Activated CD4-positive, alpha-beta T cell treated with anti-CD3 and anti-CD28 coated beads, Interleukin-2, Interleukin-4, amounts not matched to agents 100 ng/mL and 50 ng/mL, durations not matched to agents 16 hours and 8 hours (primary cell): ENCODE measurements at places on chromosomes 11 and 22.

- no peak for DNase-seq
Observed at GRCh38 chr11:95144313-95145235, 54.9 kb downstream of the ENDOD1 start.

DNA sequence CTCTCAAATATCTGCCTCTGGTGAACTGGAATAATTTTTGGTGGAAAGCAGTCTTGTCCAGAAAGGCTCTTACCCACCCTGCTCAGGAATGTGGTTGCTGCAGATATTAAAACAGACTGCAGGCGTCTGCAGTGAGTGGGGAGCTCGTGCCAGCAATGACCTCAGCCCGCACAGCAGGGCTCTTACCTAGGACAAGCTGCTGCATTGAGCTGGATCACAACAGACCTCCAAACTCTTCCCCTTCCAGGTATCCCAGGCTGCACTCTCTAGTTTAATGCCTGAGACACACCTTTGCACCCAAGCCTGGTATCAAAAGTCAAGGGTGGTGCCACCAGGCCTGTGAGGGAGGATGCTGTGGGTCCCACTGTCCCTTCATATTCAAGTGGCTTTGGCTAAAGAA, 69.7 kb upstream of the CDON start:
- DNase-seq, result no peak

DNA sequence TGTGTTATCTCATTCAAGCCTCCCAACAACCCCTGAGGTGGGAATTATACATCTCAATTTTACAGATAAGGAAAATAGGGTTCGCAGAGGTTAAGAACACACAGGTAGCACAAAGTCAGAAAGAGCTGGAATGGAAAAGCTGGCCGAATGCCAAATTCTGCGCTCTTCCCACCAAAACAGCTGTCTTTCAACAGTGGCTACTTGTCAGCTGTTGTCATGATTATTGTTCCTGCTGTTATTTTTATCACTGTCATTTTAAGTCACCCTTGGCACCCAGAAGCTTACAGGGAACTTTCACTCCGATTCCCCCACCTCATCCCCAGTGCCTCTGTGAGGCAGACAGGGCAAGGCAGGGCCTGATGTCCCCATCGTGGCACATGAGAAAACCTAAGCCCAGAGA, 74.5 kb upstream of the CSNK2A3 start:
- DNase-seq, result no peak

- DNase-seq, result no peak
Observed at GRCh38 chr22:43044290-43044712, 29.4 kb upstream of the PACSIN2 start.

DNA sequence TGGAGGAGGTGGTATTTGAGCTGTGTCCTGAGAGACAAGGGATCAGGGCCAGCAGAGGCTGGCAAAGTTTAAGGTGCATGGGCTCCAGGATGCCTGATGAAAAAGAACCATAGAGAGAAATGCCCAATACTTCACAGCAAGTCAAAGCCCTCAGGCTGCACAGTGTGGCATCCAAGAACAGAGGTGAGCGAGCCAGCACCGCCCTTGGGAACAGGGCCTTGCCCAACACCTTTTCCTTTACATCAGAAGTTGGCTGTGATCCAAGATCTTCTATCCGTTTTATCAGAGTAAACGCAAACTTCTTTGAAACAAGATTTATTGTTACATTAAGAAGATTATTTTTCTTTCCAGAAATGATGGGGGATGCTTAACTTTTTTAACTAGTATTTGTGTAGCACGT, 1.4 kb downstream of the B3GNT6 start:
- DNase-seq, result no peak

DNA sequence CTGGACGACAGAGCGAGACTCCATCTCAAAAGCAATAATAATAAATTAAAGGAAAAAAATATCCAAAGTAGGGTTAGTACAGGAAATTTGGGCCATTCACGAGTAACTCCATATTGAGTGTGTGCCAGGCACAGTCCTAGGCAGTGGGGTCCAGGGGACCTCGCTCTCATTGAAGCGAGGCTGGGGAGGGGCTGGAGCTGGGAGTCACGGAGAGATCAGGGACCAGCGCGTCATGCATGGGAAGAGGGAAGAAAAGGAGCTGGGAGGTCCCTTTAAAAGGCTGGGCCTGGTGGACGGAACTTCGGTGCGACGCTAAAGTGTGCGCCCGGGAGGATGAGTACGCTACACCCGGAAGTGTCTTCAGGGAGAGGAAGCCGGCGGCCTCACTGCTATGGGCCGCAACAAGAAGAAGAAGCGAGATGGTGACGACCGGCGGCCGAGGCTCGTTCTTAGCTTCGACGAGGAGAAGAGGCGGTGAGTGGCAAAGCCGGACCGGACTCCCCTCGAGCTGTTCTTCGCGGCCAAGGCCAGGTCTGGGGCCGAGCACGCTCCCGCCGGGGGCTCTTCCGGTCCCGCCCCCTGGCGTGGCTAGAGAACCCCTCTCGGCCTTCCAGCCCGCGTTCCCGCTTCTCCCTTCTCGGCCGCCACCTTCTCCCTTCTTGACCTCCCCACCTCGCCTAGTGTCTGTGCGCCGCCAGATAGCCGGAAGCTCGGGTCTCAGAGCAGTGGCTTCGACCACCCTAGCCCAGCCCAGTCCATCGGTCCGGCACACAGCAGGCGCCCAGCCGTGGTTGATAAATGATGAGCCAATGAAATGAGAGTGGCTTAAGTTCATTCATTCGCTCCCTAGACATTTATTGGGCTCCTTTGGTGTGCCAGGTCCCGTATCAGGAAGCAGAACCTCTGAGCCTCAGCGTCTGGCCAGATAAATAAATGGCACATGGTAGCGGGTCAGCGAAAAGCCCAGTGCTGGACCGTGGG, at the start of gene NOL12:
Gene NOL12 (plus strand): TSS at position 342 of the 981 bp plus-strand sequence. CDS start 50 bp downstream, at position 392.
- DNase-seq, result peak; percentile 82

DNA sequence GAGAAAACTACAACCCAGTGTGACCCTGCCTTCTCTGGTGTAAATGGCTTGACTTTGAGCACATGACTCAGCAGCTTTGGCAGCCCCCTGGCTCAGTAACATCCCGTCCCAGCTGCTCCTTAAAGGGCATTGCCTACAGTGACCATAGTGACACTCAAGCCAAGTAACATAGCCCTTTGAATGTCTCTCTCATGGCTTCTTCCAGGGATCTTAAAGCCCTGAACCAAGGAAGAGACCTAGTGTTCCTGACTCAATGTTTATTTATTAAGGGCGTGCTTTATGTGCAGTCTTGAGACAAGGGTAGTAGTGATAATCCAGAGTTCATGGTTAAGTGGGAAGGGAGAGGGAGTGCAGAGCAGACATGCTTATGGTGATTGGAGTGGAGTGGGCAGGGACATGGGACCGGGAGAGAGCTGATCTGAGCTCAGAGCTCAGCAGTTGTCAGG, 125.7 kb downstream of the PARVA start:
- DNase-seq, result no peak

DNA sequence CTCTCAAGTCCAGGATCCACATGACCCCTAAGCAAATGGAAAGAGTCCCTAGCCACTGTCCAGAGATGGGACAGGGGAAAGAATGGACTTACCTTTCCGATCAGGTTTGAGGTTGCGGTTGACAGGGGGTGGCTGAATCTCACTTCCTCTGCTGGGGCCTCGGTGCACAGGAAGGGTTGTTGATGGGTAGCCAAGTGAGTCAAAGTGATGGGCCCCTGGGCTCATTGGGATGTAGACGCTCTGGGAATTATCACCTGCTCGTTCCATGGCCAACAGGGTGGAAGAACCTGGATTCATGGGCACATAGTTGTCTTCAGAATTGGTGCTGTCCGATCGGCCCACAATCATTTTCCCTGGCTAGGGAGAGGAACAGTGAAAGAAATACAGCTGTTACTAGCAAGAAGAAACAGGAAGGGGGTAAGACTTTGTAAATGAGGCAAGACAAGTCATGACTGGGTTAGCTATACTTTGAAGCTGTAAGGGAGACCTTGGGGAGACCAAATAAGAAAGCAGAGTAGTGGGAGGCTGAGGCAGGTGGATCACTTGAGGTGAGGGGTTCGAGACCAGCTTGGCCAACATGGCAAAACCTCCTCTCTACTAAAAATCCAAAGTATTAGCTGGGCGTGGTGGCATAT, 34.7 kb downstream of the USP35 start:
- no peak for DNase-seq

DNA sequence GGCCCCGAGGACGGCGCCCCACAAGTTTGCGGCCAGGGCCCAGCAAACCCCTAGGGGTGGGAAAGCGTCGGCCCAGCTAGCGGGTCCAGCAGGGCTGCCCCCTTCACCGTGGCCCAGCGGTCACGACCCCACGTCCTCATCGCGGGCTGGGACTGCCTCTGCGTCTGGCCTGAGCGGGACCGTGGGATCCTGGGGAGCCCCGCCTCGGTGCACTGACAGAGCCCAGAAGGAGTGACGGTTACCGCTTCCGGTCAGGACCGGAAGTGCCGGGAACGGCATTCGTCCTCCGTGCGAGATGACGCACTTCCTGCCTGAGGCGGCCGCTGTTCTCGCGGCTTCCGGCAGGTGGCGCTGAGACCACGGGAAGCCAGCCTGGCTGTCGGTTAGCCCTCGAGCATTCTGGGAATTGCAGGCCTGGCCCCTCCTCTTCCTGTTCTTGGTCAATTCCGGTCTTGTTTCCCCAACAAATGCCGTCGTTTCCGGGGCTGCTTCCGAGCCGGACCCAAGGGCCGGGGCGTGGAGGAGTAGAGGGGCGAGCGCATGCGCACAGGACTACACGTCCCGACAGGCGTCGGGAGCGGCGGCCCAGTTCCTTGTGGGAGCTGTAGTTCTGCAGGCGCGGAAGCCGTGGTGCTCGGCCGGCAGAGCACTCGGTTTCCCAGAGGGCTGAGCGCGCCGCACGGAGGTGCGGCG, at the start of gene TSSC4:
Gene TSSC4 (plus strand): TSS at position 682 of the 693 bp plus-strand sequence. CDS start 1,884 bp downstream, outside the sequence.
- peak; percentile 100 for DNase-seq

DNA sequence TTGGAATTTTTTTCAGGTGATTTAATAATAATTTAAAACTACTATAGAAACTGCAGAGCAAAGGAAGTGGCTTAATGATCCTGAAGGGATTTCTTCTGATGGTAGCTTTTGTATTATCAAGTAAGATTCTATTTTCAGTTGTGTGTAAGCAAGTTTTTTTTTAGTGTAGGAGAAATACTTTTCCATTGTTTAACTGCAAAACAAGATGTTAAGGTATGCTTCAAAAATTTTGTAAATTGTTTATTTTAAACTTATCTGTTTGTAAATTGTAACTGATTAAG, 3.4 kb downstream of the MALAT1 start:
- no peak for DNase-seq

DNA sequence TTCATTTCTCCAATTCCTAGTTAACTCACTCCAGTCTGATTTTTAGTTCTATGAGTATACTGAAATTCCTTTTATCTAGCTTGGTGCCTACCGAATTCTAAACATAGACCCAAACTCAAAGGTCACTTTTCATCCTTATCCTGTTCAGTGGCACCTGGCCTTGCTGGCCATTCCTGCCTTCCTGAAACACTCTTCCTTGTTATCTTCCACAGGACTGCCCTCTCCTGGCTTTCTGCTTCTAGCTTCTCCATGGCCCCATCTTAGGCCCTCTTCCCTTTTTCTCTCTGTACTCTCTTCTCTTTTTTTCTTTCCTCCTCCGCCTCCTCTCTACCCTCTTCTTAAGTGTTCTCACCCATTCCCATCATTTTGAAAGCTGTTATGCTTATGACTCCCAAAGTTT, 87.3 kb downstream of the WNT11 start:
- no peak for DNase-seq

GRCh38 chr22:36853407-36854099, 7.3 kb upstream of the NCF4 start:
- peak; percentile 93 for DNase-seq

DNA sequence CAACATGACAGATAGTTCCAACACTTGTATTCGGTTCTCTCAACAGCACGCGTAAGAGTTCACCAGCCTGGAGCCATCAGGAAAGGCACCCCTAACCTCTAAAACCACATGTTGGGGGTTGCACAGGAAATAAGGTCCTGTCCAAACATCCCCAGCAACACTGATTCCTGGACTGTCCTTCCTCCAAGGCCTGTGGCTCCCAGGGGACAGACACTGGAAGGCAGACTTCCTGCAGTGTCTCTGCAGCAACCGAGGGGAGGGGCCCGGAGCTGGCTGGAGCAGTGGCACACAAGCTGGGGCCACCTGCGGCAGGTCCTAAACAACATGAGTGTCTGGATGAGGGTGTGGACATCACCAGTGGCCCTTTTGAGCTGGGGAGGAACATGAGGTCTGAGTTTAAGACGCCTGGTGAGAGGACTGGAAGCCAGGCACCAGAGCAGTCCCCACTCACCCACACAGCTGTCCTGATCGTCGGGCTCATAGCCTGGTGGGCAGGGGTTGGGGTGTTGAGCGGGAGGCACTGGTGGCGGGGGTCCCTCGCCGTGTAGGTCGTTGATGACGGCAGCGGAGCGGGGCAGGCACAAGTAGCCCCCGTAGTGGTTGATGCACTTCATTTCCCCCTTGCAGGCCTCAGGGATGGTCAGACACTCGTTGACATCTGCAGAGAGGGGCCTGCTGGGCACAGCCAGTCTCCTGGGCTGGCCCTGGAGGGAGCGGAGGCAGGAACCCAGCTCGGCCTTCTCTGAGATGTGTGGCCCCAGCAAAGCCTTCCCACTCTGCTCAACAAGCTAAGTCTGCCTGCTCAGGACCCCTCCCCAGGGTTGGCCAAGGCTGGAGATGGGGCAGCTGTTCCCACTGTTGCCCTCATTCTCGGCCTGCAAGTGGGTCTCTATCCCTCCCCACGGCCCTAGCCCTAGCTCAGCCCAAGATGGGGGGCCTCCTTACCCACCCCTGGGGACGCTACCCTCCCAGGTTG, 1.6 kb downstream of the EFEMP2 start:
- DNase-seq, result no peak

DNA sequence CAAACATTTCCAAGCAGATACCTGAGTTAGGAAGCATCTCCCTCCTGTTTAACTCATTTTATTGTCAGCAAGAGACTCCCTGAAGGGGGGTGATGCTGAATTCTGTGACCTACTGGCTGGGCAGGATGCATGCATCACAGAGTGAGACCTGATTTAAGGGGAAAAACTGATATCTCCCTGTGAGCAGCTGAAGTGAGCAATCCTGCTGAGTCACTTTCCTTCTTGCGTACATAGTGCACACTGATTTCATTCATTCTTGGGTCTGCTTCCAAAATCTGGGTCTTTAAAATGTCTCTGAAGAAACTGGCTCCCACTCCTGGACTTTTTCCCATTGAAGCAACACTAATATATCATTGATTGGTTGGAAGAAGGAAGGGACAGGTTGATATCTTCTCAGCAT, 23.3 kb downstream of the P4HA3 start:
- DNase-seq, result no peak

GRCh38 chr22:41641854-41642253, 20.8 kb downstream of the XRCC6 start:
- no peak for DNase-seq

DNA sequence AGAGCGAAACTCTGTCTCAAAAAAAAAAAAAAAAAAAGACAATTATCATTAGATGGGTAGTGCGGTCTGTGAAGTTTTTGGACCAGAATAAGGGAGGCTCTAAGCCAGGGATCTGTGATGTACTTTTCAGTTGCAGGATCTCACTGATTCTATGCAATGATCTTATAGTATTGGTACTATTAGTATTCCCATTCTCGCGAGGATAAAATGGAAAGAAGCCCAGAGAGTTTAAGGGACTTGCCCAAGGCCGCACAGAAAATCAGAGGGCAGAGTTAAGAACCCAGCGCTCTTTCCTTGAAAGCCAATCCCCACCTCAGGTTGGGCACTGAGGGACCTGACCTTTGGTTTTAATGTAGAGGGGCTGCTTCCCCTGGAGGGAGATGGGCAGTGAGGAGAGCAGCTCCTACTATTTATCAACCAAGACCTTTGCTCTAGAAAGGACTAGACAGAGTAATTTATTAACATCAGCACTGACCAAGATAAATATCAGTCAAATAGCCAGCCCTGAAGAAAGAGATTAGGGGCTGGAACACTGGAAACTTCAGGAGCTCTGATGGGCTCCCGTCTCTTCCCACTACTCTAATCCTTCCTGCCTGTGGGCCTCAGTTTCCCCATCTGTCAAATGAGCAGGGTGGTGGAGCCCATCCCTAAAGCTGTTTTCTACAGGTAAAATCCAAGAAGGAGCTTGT, 6.0 kb downstream of the NIPSNAP1 start:
- no peak for DNase-seq
